Right ventricle myocardium inferior (tissue), 1 donor: ENCODE measurements at places on chromosomes 12 and 14.

DNA sequence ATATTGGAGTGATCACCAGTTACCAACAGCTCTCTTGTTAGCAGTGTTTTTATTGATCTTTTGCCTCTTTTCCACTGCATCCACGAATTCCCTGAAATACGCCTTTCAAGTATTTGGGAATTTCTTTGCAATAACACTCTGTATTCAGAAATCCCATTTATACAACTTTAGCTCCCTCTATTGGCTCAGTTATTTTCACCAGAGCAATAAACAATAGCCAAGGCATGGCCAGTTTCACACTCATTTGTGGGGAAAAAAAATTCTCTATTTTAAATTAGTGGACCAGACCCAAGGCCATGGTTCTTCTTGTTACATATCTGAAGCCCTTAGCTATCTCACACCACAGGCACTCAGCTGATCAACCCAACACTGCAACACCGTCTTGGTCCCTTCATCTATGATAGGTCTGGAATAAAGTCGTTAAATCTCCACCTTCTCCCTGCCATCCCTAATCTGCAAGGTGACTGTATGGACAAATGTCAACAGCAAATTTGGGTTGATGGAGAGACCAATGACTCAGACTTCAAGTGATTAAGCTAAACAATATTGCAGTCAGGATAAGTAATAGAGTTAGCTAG is 92.4 kb upstream of the TMEM260 start:
- DNase-seq = no peak

GRCh38 chr12:68114606-68115005 is 44.9 kb downstream of the IFNG start:
- DNase-seq = no peak

- peak; percentile 35 for DNase-seq
These were observed 14.3 kb downstream of the CHGA start for GRCh38 chr14:92937051-92937937.

GRCh38 chr14:105475269-105476096 is 862 bp downstream of the CRIP2 start:
- no peak for DNase-seq

GRCh38 chr14:69346710-69347109 is 51.4 kb downstream of the ERH start:
- DNase-seq = no peak

DNA sequence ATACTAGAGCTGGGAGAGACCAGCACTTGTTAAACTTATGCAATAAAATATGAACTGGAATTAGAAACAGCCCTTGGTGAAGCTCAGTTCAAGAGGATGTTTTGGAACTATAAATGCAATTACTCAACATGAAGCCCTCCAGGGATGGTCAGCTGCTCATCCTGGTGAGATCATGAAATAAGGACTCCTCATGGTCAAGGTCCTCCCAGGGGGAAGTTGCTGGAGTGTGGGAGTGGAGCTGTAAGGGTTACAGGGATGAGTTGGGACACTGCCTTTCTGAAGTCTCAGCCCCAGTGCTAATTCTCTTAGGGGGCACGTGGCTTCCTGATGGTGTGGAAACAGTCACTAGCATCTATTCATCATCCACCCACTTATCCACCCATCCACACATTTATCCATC is 301.7 kb upstream of the SFSWAP start:
- no peak for DNase-seq

DNA sequence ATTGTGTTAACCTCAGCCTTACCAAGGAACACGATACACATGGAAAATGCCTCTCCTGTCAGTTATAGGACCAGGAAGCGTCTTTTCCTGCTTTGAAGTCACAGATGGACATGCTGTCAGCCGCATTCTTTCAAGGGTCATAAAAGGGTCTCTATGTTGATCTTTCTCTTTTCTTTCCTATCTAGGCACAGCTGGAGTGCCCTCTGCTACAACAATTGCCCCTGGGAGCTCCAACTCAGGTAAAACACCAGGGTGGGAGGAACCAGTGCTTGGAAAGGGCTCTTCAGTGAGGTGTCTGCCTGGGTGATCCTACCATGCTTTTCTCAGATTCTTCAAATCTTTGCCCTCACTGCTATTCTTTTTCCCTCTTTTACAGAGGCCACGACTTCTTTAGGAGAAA is 157.4 kb upstream of the CNTN1 start:
- no peak for DNase-seq

DNA sequence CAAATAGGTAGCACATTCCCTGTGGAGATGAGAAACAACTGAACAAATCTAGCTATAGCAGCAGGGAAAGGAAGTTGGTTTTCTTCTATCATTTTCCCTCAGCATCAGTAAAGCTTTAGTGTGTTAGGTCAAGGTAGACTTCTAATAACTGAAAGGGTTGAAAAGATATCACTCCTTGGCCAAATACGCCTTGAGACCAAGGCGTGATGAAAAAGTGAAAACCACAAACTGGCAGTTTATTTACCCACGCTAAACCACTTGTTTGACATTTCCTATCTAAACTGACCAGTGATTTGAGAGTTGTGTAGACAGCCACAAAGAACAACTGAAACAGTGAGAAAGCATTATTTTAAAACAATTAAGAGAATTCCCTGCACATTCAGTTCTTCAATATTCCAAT is 99.6 kb upstream of the SOX5 start:
- no peak for DNase-seq

DNA sequence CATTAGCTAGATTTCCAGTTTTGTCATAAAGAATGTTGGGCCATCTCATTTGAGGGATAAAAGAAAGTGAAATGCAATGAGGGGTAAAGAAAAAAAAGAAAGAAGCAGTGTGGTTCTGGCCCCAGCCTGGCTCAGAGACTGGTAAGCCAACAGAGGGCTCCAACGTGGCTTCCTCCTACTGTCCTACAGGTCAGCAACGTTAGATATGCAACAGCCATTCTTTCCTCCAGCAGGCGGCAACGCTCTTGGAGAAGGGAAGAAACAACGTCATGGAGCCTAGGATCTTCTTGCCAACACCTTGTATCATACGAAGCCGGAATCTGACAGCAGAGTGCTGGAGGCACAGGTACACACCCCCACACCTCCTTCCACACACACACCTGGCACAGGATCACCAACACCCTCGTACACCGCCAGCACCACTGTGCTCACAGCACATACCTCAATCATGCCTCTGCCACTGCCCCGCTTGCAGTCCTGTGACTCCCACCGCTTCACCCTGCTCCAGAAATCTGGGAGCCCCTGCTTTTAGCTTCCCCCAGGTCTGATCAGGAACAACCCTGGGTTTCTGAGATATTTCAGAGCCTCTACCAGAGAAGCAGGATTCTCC is 102.8 kb downstream of the RPAP3 start:
- DNase-seq = no peak

DNA sequence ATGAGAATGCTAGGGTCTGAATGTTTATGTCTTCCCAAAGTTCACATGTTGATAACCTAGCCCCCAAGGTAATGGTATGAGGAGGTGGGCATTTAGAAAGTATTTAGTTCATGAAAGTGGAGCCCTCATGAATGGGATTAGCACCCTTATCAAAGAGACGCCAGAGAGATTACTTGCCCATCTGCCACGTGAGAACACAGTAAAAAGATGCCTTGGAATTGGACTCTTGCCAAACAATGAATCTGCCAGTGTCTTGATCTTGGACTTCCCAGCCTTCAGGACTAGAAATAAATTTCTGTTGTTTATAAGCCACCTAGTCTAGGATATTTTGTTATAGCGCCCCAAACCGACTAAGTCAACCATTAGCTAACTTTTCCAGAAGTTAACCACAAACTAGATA is 92.0 kb upstream of the SLC38A4 start:
- DNase-seq = no peak

- DNase-seq = peak; percentile 96
These were observed 5.1 kb downstream of the CISTR start for GRCh38 chr12:53746592-53747092.

DNA sequence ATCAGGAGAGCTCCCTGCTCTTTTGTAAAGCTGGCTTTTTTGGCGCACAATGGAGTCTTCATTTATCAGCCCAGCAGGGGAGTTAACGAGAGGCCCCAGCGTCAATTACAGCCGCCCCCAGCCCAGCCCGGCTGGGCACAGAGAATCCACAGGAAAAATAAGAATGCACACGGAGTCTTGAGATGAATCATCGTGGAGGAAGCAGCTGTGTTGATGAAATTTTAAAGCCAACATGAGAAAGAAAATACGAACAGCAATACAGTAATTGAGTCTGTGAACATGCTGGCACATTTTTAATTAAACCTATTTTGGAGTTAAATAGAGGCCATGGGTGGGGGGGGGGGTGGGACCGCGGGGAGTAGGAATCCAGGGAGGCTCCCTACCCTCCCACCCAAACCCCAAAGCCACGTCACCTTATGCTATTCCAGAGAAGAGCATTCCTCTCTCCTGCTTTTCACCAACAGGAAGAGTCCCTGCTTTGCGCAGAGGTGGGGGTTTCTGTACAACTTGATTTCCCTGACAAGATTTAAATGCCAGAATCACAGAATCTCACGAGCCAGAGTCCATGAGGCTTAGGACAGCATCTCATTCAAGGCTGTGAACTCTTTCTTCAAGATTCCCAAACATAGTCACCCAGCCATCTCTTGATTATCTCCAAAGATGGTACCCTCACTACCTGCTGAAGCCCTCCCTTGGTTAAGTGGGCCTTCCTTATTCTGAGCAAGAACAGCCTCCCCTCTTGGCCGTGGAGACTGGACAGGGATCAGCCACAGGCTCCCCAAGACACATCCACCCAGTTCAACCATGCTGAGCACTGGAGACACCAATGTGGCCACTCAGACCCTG is 50.3 kb downstream of the CCNK start:
- DNase-seq = no peak

DNA sequence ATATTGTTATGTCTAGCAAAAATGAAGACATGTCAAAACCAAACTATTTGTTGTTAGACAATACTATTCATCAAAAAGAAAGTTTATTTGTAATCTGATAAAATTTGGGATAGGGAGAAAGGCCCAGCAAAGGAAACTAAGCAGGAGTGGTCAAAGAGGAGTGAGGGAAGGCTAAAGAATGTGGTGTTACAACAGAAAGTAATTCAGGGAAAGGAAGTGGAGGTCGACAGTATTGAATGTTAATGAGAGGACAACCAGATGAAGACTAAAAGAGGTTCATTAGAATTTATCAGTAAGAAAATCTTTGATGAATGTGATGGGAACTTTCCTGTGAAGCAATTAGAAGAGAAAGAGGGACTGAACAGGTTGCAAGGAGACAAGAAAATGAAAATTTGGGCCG is 33.9 kb downstream of the PLCZ1 start:
- no peak for DNase-seq

DNA sequence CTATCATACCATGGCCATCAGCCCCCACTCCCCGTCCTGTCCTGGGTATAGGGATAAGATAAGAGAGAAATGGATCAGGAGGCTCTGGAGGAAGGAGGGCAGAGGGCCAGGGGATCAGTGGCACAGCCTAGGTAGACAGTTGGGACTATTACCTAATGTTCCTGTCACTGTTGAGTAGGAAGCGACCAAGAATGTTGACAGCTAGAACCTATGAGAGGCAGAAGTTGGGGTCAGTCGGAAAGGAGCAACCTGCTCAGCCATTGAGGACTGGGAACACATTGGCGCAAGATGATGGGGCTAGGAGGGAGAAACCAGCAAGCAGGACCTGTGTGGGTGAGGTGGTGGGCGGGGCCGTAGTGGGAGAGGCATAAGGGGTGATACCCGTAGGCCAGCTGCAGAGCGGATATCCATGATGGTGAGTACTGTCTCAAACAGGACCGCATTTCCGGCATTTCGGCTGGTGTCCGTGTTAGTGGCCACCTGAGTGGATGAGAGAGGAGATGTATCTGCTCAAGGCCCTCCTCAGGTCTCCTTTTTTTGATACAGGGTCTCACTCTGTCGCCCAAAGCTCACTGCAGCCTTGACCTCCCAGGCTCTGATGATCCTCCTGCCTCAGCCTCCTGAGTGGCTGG is 3.3 kb downstream of the AP1G2 start:
- no peak for DNase-seq

GRCh38 chr12:124914392-124915238 is at the start of gene UBC:
TSS of gene UBC (minus strand) at chr12:124914650. CDS start at chr12:124913771, 879 bp downstream.
- DNase-seq = peak; percentile 94

DNA sequence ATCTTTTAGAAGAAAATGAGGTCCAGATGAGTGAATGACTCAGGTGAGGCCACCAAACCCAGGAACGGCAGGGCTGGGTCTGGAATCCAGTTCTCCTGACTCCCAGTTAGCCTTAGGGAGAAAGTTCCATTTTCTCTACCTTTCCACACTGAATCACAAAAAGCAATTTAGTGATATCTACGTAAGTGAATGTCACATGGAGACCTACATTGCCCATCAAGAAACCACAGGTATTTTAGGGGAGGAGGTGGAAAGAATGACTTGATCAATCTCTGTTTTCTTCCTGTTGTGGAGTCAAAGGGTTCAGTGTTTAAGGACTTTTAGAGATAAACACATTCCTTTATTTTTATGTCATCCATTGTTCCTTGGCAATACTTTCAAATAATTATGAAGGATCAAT is 106.9 kb upstream of the PTPRB start:
- no peak for DNase-seq

- DNase-seq = no peak
These were observed 306.0 kb downstream of the BCL11B start for GRCh38 chr14:98966016-98966415.

DNA sequence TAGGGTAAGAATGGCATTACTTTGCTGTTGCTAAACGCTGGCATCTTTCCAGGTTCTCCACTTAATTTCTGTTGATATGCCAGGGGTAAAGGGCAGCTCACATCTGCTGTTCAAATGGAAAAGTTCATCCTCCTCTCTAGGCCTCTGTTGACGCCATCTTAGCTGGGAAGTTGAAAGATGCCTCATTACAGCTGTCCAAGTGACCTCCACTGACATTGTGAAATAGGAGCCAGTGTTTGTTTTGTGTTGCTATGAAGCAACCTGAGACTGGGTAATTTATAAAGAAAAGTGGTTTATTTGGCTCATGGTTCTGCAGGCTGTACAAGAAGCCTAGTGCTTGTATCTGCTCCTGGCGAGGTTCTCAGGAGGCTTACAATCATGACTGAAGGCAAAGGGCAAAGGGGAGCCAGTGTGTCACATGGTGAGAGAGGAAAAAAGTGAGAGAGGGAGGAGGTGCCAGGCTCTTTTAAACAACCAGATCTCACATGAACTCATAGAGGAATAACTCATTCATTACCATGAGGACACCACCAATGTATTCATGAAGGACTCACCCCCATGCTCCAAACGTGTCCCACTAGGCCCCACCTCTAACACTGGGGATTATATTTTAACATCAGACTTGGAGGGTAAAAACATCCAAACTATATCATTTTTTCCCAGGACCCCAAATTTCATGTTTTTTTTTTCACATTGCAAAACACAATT is 3.2 kb upstream of the ADAM21 start:
- no peak for DNase-seq

DNA sequence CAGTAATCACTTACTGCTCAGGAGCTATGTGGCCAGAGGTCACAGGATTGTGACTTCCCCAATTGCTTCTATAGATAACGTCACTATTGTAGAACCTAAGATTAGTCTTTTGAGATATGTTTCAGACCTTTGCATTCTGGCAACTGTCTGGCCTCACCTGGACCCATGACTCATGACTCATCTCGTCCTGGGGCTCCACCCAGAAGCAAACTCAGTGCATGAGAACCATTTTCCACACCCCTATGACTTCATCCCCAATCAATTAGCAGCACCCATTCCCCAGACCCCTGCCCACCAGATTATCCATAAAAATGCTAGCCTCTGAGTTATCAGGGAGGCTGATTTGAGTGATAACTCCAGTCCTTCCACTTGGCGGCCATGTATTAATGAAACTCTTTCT is 186.9 kb downstream of the EMP1 start:
- DNase-seq = no peak
